ENCODE measurements at places on chromosomes 4 and X.

- DNase-seq, result no peak
Measured at GRCh38 chr4:114082348-114082747, 102.9 kb upstream of the ARSJ start.

- peak; percentile 50 for DNase-seq
Measured at GRCh38 chr4:55075823-55076716, 49.3 kb downstream of the KDR start.

DNA sequence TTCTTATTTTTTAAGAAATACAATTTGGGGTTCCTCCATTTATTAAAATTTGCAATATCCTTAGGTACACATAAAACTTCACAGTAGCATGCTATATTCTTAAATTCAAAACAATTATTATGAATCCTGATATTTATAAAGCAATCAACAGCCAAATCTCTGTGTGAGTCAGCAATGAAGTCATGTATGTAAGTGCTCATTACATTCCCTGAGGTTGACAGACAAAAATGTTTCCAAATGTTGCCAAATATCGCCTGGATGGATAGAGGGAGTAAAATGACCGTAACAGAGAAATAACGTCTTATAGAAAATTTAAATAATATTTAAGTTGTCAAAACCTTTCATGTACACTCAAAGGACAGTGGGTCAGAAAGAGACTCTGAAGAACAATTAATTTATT lies 220.0 kb downstream of the PCDH18 start:
- DNase-seq, result peak; percentile 60

- no peak for DNase-seq
Measured at GRCh38 chrX:88982183-88982582, 235.2 kb downstream of the CPXCR1 start.

- peak; percentile 63 for DNase-seq
Measured at GRCh38 chr4:32519060-32519459, 1798.9 kb downstream of the PCDH7 start.

- DNase-seq, result peak; percentile 10
Measured at GRCh38 chr4:96205143-96205936, 365.4 kb downstream of the PDHA2 start.

- no peak for DNase-seq
Measured at GRCh38 chrX:12329476-12329875, 191.2 kb downstream of the FRMPD4 start.

- DNase-seq, result no peak
Measured at GRCh38 chr4:169675825-169676224, 55.4 kb downstream of the CLCN3 start.

GRCh38 chr4:972651-973424 lies 531 bp downstream of the DGKQ start:
- DNase-seq, result no peak

- no peak for DNase-seq
Measured at GRCh38 chr4:62130637-62131036, 930.5 kb downstream of the ADGRL3 start.

- DNase-seq, result no peak
Measured at GRCh38 chr4:25911356-25911755, 2.7 kb upstream of the SMIM20 start.

- DNase-seq, result no peak
Measured at GRCh38 chr4:1745165-1745564, 23.8 kb downstream of the TACC3 start.

GRCh38 chr4:155017426-155017825 lies 191.0 kb upstream of the NPY2R start:
- no peak for DNase-seq

DNA sequence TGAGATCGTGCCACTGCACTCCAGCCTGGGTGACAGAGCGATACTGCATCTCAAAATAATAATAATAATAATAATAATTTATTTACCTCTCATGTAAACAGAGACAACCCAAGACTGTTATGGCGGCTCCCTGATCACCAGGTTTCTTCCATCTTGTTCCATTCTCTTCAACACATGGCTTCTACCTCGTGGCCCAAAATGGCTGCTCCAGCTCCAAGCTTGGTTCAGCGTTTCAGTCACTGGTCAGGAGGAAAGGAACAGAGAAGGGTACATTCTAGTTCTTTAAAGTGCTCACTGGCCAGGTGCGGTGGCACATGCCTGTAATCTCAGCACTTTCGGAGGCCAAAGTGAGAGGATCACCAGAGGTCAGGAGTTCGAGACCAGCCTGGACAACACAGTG lies 24.9 kb upstream of the CHRNA9 start:
- DNase-seq, result no peak

DNA sequence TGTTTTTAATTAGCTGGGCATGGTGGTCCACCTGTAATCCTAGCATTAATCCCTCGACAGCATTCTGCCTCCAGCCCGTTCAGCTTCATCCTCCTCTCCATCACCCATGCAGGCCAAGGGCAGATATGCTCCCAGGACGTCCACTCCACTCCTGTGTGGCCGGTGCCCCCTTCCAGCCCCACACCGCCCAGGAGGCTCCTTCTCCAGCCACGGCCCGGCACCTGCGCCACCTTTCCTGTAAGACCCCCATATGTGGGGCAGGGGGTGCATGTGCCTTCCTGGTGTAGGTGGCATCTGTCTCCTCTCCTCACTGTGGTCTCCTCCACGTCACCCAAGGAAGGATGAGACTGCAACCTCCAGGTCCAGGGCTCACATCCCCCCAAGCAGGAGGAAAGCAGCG lies 57.0 kb upstream of the MXD4 start:
- DNase-seq, result no peak

DNA sequence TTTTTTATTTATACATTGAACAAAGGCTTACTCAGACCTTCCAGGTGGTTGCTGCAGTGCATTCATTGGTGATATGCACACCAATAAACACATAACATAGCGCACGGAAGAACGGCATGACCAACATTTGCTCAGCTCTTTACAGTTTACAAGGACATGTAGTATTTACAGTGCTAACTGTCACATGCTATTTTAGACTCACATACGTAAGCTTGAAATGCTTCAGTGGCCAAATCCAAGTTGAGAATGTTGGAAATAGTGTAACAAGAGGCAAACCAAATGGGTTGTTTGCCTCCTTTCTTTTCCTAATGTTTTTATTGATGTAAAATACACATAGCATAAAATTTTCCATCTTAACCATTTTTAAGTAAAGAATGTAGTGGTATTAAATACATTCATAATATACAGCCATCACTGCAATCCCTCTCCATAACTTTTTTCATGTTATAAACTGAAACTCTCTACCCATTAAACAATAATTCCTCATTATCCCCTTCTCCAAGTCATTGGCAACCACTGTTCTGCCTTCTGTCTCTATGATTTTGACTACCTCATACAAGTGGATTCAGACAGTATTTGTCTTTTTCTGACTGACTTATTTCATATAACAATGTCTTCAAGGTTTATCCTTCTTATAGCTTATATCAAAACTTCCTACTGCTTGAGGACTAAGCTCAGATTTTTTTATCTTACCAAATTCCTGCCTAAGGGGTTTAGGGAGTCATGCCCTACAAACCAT lies 1722.9 kb upstream of the AGA start:
- DNase-seq, result no peak

GRCh38 chr4:168550064-168550766 lies 53.4 kb downstream of the PALLD start:
- DNase-seq, result peak; percentile 40
